ENCODE measurements at places on chromosomes 6 and 20. TPM values are rescaled to one million over a fixed set of nuclear protein-coding genes. Genes with fewer than 3 reads are reported as not detected.

DNA sequence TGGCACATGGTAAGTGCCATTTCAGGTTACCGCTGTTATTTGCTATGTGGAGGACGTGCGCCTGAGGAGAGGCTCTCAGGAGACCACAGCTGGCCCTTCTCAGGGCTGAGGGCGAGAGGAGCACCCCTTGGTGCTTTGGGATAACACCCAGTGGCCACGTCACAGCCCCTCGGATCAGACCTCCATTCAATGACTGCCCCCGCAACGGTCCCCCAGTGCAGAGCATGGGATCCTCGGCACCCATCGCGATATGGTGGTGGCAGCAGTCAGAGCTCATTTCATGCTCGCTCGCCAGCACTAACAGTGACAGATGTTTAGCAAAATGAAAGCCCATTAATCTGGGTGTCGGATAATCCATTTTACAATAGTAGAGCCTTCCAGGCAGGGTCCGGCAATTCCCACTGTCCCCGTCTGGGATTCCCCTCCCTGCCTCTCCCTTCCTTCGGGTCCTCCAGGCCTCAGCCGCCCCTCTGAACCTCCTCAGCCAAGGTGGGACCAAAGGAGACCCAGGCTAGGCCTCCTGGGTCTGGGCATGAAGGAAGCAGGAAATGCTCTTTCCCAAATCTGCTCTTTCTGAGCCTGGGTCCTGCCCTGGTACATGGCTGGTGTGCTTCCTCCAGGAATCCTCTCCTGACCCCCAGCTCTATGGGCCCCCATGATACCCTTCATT, 117.1 kb downstream of the GRM4 start:
- DNase-seq: no peak

- DNase-seq: no peak
These were observed 366.8 kb upstream of the ID4 start for GRCh38 chr6:19470333-19470732.

- no peak for DNase-seq
These were observed 67.0 kb downstream of the IYD start for GRCh38 chr6:150435832-150436231.

- peak; percentile 53 for DNase-seq
These were observed 534 bp downstream of the ZNF76 start for GRCh38 chr6:35259948-35260590.

DNA sequence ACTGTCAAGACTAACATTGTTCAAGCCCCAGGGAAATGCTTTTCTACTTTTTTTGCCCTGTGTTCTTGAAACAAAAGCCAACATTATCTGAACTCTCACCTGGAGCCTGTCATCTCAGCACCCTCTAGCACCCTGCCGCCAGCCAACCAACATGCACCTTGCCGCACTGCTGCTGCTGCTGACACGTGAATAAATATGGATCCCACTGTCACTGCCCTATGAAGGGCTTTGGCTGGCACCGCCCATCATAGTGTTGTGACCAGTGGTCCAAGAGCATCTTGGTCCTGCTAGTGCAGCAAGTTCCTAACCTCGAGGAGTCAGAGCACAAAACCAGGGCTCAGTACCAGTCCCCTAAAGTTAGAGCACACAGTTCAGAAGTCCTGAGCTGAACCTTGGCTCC, 41.6 kb downstream of the CENPW start:
- DNase-seq: no peak

DNA sequence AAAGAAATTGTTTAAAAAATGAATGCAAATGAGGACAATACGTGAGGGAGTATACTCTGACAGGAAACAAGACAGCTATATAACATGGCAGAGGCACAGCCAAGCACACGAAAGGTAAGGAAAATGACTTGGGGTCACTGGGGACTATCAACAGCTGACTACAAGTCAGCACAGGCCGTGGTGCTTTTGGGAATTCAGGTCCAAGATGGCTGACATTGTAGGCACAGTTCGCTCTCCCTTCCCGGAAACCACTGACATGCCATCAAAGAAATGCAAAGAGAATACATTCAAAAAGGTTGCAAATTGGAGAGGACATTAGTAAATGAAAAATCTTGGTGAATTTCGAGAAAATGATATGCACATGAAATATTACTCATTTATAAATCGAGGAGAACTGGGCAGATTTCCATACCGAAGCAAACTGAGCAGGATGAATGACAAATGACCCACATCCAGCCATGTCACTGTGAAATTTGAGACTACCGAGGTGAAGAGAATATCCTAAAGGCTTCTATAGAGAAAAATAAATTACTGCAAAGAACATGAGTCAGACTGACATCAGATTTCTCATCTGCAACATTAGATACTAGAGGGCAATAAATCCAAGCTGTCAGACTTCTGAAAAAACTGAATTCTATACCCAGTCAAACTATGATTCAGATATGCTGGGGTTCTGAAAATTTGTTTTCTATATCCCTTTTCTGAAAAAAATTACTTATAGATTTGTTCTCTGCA, 391.1 kb downstream of the BTBD9 start:
- no peak for DNase-seq

DNA sequence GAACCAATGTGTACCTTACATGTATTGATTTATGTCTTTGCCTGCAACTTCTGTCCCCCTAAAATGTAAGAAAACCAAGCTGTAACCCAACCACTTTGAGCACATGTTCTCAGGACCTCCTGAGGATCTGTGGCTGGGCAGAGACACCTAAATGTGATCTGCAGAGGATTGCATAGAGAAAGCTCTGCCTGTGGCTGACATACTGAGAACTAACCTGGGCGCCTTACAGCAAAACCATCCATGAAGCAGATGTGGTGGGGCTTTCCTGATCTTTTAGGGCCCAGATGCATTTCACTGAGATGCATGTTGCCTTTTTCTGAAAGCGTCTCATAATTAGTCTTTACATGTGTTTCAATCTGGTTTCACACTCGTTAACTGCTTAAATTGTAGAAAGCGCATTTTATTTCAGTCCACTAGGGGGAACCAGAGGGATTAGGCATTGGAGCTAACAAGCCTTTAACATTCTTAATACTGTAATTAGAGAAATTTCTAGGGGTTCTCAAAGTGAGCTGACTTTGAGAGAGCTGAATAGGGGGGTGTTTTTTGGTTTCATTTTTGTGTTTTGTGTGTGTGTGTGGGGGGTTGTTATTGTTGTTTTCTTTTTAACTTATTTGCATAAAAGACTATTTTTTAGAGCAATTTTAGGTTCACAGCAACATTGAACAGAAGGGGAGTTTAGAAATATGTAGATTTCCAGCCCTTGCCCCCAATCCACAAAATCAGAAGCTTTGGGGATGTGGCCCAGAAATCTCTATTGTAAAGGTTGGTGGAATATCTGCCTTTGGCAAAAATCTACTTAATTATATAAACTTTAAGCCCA, 50.9 kb upstream of the FAM184A start:
- DNase-seq: peak; percentile 58

GRCh38 chr20:49282584-49283171, 4.8 kb upstream of the ZNFX1 start:
- no peak for DNase-seq

The ZNF337 gene
- polyA plus RNA-seq: 31.6 TPM

The SLC17A3 gene
- 0.47 TPM for polyA plus RNA-seq

The IL17A gene
- polyA plus RNA-seq: not detected
